Esophagus muscularis mucosa (tissue), 4 donors: ENCODE measurements at places on chromosomes 7 and 10. TPM values are rescaled to one million over a fixed set of nuclear protein-coding genes. Genes with fewer than 3 reads are reported as not detected.

The ASZ1 gene
- not detected for total RNA-seq

The NRP1 gene
- total RNA-seq = 55.0 TPM

DNA sequence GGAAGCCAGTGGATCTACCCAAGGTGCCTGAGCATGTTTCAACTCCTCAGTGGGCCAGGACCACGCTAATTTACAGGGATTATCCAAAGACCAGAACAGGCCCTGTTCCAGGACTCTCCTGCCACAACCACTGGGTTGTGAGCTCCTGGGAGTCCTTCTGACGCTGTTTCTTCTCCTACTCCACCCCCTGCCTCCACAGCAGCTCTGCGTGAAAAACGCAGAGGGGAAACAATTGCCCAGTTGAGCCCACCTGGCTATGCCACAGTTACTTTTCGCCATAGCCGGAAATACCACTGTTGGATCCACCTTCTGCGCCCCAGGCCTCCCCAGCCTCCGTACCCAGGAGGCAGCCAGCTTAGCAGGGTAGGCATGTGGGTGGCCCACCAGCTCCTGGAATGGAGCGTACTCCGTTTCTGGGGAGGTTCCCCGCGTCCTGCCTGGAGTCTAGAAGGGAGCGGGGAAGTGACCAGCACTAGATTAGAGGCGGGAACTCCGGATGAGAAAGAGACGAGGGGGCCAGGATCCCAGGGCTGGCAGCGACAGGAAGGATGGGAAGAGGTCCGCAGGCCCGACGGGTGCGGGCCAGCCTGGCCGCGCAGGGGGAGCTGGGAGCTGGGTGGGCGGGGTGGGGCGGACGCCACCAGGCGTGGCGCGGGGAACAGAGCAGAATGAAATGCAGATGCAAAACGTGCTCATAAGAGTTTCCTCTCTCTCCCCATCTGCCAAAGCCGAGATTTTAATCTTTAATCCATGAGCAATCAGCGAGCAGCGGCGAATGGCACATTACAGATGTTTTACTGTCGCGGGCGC is 32.1 kb upstream of the PAX2 start:
- H3K4me3 ChIP-seq = peak overlapping the region; percentile 25
- no peak for DNase-seq
- H3K36me3 ChIP-seq = no peaks in the 10 kb centered on the region
- H3K27me3 ChIP-seq = peaks cover 47% of the 10 kb centered on the region
- H3K27ac ChIP-seq = no peak overlapping the region

GRCh38 chr10:51100221-51100620 is 25.9 kb downstream of the PRKG1 start:
- no peaks in the 10 kb centered on the region for H3K27me3 ChIP-seq
- no peak overlapping the region for H3K4me3 ChIP-seq
- no peak overlapping the region for H3K27ac ChIP-seq
- no peaks in the 10 kb centered on the region for H3K36me3 ChIP-seq
- peaks cover 24% of the 10 kb centered on the region for H3K4me1 ChIP-seq

DNA sequence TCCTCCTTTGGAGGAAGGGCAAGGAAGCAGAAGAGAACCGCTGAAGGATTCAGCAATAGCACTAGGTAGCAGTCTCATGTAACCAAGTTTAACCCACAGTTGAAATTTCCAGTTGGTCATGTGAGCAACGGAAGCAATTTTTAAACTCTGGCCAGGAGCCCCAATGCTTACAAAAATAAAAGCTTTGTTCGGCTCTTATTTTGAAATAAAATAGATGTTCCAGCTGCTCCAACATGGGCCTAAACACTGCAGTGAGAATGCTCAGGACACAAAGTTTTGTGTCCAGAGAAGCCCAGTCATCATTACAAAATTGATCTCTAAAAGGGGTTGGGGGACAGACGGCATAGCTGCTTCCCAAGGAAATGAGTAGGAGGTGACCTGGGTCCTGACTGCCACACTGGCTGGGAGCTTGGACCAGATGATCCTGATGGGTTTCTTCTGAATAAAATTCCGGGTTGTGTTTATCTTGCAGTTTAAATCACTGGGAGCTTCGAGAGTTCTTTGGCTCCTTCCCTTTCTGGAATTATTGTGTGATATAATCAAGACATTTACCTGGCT is 452 bp upstream of the TMEM140 start:
- peak overlapping the region; percentile 67 for H3K4me3 ChIP-seq
- peaks cover 12% of the 10 kb centered on the region for H3K36me3 ChIP-seq
- H3K27ac ChIP-seq = peak overlapping the region; percentile 92
- H3K4me1 ChIP-seq = peaks cover 30% of the 10 kb centered on the region

DNA sequence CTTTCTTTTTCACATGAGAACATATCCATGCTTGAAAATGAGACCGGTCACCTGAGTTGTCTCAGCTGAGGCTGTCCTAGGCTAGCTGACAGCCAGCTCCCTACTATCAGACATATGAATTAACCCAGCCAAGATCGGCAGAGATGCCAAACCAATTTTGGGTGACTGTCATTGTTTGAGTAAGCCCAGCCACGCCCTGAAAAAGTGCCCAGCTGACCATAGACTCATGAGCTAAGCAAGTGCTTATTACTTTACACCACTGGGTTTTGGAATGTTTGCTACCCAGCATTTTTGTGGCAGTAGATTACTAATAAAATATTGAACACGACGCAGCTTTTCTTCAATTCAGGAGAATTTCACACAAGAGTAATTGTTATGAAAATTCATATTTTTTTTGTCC is 265.2 kb upstream of the LYZL1 start:
- H3K27ac ChIP-seq = no peak overlapping the region
- H3K27me3 ChIP-seq = no peaks in the 10 kb centered on the region
- no peak overlapping the region for H3K4me3 ChIP-seq
- no peak for DNase-seq

- H3K4me3 ChIP-seq = no peak overlapping the region
- H3K36me3 ChIP-seq = no peaks in the 10 kb centered on the region
- peaks cover 18% of the 10 kb centered on the region for H3K4me1 ChIP-seq
- DNase-seq = no peak
- H3K27me3 ChIP-seq = no peaks in the 10 kb centered on the region
Observed at GRCh38 chr10:73892310-73893030, 18.1 kb upstream of the CAMK2G start.

DNA sequence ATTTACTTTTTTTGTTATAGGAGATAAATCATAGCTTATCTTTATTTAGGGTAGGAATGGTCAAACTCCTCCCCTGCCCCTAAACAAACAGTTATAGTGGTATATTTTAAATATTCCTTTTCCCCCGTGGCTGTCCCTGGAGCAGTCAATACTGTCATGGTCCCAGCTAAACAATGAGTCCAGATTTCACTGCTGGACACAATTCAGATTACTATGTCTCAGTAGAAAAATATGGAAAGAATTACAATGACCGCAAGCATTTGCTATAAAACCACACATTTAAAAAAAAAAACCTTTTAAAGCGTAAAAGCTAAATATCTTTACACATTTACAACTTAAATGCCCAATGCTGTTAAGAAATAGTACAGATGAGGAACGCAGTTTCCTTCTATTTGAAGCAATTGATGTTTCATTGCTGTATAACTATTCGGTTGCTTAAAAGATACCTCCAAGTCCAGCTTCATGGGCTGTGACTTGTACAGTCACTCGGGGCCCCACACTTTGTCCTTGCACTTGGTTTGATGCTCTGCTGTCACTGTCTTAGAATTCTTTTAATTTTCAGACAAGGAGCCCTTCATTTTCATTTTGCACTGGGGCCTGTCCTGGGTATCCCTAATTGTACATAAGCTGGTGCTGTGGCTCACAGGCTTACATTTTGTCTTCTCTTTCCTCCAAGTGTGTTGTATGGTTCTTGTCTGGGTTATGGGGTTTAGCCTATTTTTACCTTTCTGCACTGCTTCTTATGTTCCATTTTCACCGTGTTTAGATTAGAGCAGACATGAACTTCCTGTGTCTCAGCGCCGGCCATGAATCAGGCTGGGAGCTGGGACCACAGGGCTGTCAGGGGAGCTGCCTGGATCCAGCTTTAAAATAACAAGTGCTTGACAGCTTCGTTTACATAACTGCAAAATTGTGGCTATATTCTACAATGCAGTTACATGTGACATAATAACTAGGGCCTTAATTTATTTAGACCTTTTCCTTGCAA is 530.2 kb upstream of the FZD8 start:
- H3K27me3 ChIP-seq = no peaks in the 10 kb centered on the region
- H3K4me3 ChIP-seq = no peak overlapping the region
- no peak for DNase-seq
- peaks cover 7% of the 10 kb centered on the region for H3K4me1 ChIP-seq

- no peaks in the 10 kb centered on the region for H3K27me3 ChIP-seq
- no peak overlapping the region for H3K27ac ChIP-seq
- no peaks in the 10 kb centered on the region for H3K4me1 ChIP-seq
- H3K4me3 ChIP-seq = no peak overlapping the region
- DNase-seq = no peak
Observed at GRCh38 chr10:126521399-126521798, 133.1 kb upstream of the ADAM12 start.
